ENCODE measurements at places on chromosomes 16 and 17.

DNA sequence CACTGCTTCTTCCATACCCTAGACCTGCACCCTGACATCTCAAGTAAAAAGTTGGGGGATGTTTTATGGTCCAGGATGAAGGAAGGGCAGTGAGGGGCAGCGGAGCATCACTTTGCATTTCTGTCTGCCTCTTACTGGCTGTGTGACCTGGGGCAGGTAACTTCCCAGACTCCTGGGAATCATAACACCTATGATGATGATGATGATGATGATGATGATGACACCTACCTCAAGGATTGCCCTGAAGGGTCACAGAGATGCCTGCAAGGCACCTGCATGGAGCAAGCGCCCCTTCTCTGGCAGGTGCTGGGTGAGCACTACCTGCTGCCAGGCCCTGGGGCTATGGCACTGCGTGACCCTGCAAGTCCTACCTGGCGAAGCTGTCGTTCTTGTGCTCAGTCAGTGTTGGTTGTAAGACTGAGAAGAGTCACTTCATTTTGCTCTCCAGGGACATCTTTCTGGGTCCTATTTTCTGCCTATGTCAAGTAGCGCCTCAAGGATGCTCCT, 46.2 kb upstream of the STH start:
- no peak for DNase-seq

GRCh38 chr17:45906927-45907622, 12.7 kb downstream of the MAPT start:
- DNase-seq = no peak

DNA sequence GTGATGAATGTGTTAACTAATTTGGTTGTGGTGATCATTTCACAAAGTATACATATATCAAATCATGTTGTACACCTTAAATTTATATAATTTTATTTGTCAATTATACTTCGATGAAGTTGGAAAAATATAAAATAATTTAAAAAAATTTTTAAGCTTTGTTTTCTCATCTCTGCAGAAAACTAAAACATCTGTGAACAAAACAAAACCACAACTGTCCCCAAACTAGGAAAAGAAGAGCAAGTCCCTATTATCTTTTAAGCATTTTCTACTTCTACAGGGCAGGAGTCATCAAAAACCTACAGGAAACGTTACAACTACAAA, 6.5 kb downstream of the HSDL1 start:
- DNase-seq = no peak

DNA sequence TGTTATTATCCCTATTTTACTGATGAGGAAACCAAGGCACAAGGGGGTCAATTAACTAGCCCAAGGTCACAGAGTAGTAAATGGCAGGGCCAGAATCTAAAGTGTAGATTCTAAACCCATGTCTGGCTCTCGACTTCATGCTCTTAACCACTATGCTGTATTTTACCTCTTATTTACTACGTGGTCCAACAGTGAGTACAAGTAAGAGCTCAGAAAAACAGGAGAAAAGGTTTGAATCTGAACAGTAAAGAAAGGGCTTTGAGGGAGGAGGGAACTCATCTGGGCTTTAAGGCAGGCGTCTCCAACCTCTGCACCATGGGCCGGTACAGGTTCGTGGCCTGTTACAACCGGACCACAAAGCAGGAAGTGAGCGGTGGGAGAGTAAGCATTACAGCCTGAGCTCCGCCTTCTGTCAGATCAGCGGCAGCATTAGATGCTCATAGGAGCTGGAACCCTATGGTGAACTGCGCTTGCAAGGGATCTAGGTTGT, 62.9 kb downstream of the SMURF2 start:
- DNase-seq = peak; percentile 32

DNA sequence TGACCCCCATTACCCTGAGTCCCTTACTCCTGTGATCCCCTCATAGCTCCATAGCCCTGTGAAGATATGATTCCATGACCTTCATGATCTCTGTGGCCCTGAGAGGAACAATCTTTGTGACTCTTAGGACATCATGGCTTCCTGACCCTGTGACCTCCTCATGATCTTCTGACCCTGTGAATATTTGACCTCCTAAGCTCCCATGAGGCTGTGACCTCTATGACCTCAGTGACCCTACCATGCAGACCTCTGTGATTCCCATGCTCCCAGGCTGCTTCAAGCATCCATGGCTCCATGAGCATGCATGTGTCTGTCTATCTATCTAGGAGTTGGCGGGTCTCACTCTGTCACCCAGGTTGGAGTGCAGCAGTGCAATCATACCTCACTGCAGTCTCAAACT, 12.1 kb downstream of the RIPOR1 start:
- no peak for DNase-seq

GRCh38 chr17:64177311-64178010, 47.5 kb upstream of the ERN1 start:
- no peak for DNase-seq

DNA sequence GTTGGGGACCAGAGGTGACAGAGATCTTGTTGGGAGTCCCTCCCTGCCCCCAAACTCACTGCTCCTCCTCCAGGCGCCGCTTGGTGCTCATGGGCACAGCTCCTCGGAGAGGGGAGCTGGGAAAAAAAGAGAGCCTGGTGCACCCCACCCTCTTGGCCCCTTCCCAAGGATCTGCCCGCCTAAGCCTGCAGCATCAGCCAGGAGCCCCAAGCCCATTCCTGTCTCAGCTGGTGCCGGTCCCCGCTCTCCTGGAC, 400 bp downstream of the HCFC1R1 start:
- no peak for DNase-seq

- DNase-seq = no peak
Measured at GRCh38 chr17:9330611-9331271, 244.9 kb downstream of the STX8 start.

- DNase-seq = peak; percentile 91
Measured at GRCh38 chr17:82892899-82893565, 53.2 kb upstream of the ZNF750 start.

- peak; percentile 72 for DNase-seq
Measured at GRCh38 chr17:34199932-34200534, 55.1 kb upstream of the CCL2 start.

DNA sequence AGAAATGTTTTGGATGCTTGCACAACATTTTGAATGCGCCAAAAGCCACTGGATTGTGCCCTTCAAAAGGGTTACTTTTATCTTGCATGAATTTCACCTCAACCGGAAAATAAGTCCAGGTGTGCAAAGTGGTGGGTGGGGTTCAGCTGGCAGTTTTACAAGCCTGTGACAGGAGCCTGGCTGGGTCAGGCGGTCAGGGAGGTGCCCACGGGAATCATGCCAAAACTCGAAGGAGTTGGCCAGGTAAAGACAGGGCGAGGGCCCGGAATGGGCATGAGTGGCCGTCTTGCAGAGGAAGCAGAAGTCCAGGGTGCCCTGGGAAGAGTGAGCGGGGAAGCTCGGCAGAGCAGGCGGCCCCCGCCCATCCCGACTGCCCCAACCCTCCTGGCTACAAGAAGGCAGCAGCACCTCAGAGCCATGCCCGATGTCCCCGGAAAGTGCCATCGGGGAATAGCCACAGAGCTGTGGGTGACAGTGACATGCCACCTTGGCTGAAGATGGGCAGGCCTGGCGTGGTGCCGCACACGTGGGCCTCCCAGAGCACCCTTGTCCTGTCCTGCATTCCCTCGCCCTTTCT, 19.1 kb upstream of the CACNG1 start:
- DNase-seq = no peak

GRCh38 chr16:31286421-31287032, 26.8 kb downstream of the ITGAM start:
- no peak for DNase-seq

DNA sequence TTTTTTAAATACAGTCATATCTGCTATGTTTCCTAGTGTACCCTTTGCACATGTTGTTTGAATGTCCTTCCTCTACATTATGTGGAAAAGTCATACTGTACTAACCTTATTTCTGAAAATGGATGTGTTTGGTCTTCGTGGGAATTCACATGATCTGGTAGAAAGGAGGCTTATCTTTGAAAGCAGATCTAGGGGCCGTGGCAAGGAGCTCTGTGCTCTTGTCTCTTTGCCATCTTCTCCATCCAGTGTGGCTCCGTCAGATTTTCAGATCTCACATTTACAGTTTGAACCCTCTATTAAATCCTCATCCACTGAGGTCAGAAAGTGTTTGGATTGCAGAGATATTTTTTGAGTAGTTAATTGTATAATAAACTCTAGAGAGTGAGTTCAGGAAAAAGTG, 32.9 kb downstream of the MAP2K4 start:
- no peak for DNase-seq

DNA sequence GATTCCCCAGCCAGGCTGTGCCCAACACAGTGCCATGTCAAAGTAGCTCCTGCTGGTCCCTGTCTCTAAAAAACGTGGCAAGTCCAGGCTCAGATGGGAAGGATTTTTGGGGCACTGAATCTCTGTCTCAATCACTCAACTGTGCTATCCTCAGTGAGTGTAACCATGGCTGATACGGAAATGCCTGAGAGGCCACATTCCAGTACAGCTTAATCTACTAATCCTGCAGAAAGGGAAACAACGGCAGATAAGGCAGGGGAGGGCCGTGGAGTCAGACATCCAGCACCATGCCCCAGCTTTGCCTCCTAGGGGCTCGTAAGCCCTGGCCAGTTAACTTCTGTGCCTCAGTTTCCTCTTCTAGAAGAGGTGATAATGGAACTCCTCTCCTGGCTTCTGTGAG, 251.7 kb downstream of the CPPED1 start:
- no peak for DNase-seq

GRCh38 chr17:44384281-44384822, 5.1 kb downstream of the ITGA2B start:
- DNase-seq = no peak

GRCh38 chr16:724188-725040, 1.8 kb downstream of the CCDC78 start:
- no peak for DNase-seq

DNA sequence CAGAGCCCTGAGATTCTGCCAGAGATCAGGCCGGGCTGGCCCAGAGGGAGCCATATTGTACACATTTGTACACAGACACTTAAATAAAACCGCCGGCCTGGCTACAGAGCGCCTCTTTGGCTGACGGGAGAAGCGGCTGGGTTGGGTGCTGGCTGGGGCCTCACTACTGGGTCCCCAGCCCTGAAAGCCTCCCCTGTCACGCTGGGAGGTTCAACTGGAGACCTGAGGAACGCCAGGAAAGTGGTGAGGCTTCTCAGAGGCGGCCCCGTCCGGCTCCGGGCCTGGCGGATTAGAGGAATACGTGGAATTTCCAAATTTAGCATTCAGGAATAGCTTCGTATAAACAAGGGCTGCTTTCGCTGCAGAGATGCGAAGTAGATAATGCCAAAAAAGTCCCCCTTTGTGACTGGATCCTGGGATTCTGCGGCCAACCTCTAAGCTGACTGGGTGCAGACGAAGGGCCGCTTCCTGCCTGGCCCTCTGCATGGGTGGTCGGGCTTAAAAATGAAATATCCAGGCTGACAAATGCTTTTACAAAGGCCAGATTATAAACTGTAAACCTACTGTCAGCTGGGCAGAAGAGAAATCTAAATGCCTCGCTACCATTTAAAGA, 252.4 kb downstream of the IRF8 start:
- DNase-seq = no peak

- no peak for DNase-seq
Measured at GRCh38 chr17:4003501-4004421, 39.5 kb upstream of the ATP2A3 start.

- DNase-seq = no peak
Measured at GRCh38 chr17:57296231-57296630, 39.9 kb downstream of the MSI2 start.

GRCh38 chr16:397736-398332, 835 bp downstream of the NME4 start:
- peak; percentile 20 for DNase-seq

DNA sequence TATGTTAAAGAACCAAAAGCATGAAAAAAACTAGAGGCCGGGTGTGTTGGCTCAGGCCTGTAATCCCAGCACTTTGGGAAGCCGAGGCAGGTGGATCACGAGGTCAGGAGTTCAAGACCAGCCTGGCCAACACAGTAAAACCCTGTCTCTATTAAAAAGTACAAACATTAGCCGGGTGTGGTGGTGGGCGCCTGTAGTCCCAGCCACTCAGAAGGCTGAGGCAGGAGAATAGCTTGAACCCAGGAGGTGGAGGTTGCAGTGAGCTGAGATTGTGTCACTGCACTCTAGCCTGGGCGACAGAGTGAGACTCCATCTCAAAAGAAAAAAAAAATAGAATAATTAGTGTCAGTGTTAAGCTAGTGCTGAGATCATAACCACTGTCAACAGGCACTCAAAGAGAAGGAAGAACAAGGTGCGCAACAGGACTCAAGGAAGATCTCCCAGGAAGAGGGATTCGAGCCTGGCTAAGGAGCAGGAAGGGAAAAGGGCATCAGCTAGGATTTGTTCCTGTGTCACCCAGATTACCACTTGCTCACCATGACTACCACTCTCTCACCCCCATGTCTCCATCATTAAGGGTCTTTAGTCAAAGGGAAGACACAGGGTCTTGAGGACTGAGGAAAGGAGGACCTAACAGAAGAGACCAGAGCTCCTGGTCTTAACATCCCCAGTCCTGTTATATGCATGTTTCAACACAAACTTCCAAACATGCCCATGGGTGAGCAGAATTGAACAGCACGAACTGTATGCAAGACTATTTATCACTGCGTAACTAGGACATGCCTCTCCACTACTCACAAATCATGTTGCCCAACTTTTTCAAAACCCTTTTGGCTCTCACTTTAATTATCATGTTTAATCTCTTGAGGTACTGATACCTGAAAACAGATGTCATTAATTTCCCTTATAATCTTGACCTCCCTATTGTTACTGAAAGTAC, 88.3 kb upstream of the PLEKHM1 start:
- no peak for DNase-seq

DNA sequence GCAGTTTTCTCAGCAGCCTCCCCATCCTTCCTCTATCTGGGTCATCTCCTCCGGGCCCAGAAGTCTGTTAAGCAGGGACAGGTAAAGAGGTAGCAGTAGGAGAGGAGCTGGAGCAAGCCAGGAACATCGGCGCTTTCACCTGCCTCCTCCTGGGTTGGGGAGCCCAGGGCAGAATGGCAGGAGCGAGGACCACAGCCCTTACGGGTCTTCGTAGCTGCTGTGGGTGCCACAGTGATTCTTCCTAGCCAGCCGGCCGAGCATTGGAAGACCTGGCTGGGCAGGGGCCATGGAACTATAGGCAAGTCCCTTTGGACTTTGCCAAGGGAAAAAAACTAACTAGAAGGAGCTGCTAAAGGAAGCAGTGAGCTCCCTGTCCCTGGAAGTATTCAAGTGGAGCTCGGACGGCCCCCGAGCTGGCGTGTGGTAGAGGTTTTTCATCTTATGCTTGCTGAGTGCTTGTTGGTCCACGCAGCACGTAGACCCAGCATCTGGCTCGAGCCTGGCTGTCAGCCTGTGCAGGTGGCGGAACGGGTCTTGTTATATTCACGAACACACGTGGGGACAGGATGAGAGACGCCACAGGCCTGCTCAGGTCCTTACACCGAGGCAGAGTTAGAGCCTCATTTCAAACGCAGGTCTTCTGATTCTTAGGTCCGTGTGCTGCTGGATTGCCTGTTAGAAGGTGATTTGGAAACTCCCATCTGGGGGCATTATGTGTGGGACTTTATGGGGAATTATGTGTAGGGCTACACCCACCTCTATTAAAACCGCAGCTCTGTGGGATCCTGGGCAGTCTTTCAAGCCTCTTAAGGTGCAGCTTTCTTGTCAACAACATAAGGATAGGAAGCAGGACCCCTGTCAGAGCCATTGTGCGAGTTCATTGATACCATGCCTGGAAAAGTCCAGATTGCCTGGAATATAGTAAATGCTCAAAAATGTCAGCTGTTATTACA, 54.8 kb downstream of the OR1D5 start:
- DNase-seq = no peak

Measured in CD4-positive, alpha-beta T cell (primary cell).